SK-N-SH (cell line): ENCODE measurements at places on chromosomes 11 and 22.

DNA sequence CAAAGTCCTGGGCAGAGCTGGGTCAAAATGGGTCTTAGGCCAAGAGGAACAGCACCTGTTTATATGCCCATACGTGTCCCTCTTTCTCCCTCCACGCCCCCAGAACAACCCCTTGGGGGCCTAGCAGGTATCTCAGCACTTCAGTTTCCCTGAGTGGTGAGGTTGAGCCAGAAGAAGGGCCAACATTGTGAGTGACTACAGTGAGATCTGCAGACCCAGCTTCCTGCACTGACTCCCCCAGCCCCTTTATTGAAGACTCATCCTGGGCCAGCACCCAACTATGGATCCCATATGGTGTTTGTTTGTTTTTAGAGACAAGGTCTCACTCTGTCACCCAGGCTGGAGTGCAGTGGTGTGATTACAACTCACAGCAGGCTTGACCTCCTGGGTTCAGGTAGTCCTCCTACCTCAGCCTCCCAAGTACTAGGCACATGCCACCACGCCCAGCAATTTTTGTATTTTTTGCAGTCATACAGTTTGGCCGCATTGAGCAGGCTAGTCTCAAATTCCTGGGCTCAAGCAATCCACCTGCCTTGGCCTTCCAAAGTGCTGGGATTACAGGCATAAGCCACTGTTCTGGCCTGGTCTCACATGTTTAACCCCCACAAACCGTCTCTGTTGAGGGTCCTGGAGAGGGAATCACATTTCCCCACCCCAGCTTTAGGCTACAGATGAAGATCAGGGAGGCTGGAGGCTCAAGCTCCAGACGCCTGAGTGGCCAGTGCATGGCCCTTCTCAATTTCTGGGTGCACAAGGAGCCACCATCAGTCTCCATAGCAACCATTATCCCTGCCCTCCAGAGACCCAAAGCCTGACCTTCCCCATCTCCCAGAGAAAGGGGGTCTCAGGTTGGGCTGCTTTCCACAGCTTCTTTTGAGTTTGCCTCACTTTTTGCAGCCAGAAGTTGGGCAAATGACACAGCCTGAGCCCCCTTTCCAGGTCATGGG is 1.7 kb upstream of the LARGE2 start:
- peaks cover 2% of the 10 kb centered on the region; the same call in 1 of the 2 replicates for H3K36me3 ChIP-seq
- no peak overlapping the region for H3K4me3 ChIP-seq
- no peak overlapping the region for H3K27ac ChIP-seq
- H3K4me1 ChIP-seq, result peaks cover 17% of the 10 kb centered on the region
- no peaks in the 10 kb centered on the region for H3K27me3 ChIP-seq

GRCh38 chr11:58625086-58625485 is 2.6 kb downstream of the CNTF start:
- no peak overlapping the region for H3K27ac ChIP-seq
- DNase-seq, result no peak
- H3K27me3 ChIP-seq, result no peaks in the 10 kb centered on the region
- no peak overlapping the region for H3K4me3 ChIP-seq
- peaks cover 60% of the 10 kb centered on the region for H3K36me3 ChIP-seq

DNA sequence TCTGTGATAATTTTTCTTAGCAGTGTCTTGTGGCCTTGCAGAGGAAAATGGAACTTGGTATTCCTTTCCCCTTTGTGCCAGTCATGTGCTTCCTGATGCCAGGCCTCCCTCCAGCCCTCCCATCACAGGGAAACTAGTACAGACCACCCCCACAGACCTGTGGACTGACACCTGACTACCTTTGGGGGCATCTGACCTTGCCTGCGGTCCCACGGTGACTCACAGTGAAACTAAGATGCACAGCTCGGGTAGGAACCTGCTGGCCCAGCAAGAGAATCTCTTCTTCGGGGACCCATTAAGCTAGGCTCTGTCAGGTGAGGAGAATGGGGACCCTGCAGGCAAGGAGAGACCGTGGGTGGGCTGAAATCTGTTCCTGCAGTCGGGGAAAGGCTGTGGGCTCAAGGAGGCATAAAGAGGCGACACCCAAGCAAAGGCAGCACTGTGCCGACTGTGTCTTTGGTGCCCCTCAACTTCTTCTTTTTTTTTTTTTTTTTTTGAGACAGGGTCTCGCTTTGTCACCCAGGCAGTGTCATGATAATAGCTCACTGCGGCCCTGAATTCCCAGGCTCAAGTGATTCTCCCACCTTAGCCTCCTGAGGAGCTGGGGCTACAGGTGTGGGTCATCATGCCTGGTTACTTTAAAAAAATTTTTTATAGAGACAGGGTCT is 20.8 kb upstream of the PEX26 start:
- no peaks in the 10 kb centered on the region for H3K36me3 ChIP-seq
- H3K27ac ChIP-seq, result peak overlapping the region; percentile 88
- no peak overlapping the region for H3K4me3 ChIP-seq
- H3K27me3 ChIP-seq, result no peaks in the 10 kb centered on the region
- H3K4me1 ChIP-seq, result peaks cover 33% of the 10 kb centered on the region

- no peak overlapping the region; the same call in 1 of the 2 replicates for H3K27ac ChIP-seq
- H3K4me3 ChIP-seq, result no peak overlapping the region
- H3K36me3 ChIP-seq, result peaks cover 4% of the 10 kb centered on the region; the same call in 1 of the 2 replicates
- peaks cover 8% of the 10 kb centered on the region; the same call in 1 of the 2 replicates for H3K4me1 ChIP-seq
- DNase-seq, result no peak
These were observed 34.5 kb downstream of the NUMA1 start for GRCh38 chr11:72045849-72046248.

DNA sequence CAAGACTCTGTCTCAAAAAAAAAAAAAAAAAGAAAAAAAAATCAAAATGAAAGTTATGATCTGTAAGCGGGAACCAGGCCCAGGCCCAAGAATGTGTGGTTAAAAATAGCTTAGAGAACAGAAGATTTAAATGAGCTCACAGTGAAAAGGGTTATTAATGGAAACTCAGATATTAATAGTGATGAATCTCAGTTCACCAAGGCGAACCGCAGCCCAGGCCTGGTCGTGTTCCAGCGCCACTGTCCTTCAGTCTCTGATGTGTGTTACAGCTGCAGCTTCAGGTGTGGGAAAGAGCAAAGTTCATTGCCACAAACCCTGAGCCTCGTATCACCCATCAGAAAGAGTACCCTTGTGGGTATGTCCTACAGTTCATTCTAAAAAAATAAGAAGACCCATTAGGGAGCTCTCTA is 107.1 kb downstream of the GAB2 start:
- H3K27ac ChIP-seq, result 0 out of 2 replicates have a peak overlapping the region, but pooled peaks have one; percentile 7
- H3K4me1 ChIP-seq, result peaks cover 11% of the 10 kb centered on the region; the same call in 1 of the 2 replicates
- no peaks in the 10 kb centered on the region for H3K27me3 ChIP-seq

- H3K36me3 ChIP-seq, result peaks cover 51% of the 10 kb centered on the region
- H3K4me1 ChIP-seq, result peaks cover 47% of the 10 kb centered on the region
- peak overlapping the region; percentile 100 for H3K27ac ChIP-seq
- no peak for DNase-seq
These were observed 2.7 kb downstream of the NEAT1 start for GRCh38 chr11:65425105-65425970.

DNA sequence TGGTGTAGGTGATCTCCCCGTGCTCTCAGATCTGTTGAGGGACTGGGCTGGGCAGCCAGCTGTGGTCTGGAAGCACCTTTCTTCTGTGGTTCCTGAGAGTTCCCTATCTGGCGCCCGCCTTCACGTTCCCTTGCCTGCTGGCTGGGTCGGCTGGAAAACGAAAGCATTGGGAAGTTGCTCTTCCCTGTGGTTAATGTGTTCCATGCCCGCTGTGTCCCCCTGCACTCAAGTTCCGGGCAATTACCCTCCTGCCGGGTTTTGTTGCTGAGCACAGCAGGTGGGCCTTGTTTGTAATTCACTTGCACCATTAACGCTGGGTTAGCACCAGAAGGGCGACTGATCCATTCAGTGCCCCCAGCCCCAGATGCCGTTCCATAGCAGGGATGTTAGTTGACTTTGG is 134.1 kb downstream of the GRIK4 start:
- H3K27me3 ChIP-seq, result no peaks in the 10 kb centered on the region
- H3K36me3 ChIP-seq, result no peaks in the 10 kb centered on the region
- no peak overlapping the region for H3K27ac ChIP-seq
- no peak for DNase-seq
